NCI-H69 (cell line): ENCODE measurements at places on chromosomes 13 and 19.
A peak's percentile ranks its signal among the peaks of the same experiment; 100 is the strongest.

DNA sequence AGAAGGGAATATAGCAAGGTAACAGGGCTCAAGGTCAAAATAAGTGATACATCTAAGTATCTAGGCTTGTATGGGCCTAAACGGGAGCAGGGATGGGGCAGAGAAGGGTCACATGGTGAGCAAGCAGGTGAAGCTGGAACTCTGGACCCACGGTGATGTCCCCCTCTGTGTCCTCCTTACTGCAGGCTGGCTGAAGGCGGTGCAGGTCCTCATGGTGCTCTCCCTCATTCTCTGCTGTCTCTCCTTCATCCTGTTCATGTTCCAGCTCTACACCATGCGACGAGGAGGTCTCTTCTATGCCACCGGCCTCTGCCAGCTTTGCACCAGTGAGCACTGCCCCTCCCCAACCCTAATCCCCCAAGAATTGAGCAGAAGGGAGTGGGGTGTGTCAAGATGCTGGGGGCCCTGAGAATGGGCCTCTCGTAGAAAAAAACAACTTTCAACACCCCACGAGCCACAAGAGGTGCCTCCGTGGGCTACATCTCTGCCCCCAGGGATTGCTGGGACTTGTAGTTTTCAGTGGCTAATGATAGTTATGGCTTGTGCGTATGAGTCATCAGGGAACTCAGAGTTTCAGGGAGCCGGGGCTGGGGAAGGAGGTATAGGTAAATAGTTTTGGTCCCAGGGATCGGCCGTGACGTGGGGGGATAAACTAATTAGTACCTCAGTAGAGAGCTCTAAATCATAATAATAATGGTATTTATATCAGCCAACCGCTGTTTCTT lies 4.0 kb downstream of the EMP3 start:
- peak; percentile 67 for DNase-seq

DNA sequence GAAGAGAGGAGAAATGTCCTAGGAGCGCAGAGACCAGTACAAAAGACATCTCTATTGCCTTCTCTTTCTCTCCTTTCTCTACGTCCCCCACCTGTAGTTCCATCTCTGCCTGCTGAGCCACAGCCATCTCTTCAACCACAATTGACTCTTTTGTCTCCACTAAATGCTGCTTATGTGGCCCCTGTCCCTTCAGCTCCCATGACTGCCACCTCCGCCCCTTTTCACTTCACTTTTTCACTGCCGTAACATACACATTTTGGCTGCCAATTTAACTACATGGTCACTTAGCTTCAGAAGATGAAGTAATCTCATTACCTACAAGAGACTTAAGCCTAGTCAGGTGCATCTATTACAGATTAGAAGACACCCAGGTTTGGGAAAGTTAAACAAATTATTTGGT lies 81.9 kb downstream of the MZT1 start:
- no peak for DNase-seq

GRCh38 chr19:17681505-17682125 lies 6.5 kb downstream of the UNC13A start:
- DNase-seq = no peak

DNA sequence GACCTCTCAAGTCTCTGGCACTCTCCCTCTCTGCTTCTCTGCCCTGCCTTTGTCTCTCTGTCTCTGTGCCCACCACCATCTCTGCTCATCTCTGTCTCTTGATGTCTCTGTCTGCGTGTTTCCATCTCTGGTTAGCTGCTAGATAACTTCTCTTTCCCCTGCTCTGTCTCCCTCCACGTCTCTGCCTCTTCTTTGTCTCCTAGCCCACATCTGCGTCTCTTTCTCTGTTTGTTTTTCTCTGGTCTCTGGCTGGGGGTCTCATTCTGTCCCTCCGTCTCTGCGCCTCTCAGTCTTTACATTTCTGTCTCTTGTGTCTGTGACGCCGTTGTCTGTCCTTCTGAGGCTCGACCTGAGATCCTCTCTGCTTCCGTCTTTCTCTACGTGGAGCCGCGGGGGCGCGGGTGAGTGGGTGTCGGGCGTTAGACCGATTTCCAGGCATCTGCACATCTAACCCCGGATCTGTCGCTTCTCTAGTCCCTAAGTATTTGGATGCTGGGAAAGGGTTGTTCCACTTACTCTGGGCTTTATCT lies 386 bp downstream of the GIPR start:
- peak; percentile 63 for DNase-seq

GRCh38 chr19:49468746-49469447 lies 5.1 kb upstream of the FLT3LG start:
- DNase-seq = peak; percentile 90

DNA sequence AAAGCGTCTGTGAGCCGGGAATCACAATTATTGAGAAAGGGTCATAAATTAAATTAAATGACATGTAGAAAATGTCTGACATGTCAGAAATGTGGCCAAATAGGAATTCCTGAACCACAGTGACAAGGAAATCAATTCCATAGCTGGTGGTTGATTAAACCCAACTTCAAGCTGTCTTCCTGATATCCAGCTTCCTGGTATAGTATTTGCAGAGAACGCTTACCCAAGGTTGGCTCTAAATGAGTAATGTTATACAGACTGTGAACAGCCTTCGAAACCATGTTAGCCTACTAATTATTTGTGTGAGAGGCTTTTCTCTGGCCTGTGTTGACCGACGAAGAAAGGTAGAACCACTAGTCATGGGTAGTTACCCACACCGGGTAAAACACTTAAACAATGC lies 347.2 kb downstream of the RFC3 start:
- no peak for DNase-seq

GRCh38 chr13:62747152-62747551 lies 1331.5 kb upstream of the PCDH20 start:
- no peak for DNase-seq

DNA sequence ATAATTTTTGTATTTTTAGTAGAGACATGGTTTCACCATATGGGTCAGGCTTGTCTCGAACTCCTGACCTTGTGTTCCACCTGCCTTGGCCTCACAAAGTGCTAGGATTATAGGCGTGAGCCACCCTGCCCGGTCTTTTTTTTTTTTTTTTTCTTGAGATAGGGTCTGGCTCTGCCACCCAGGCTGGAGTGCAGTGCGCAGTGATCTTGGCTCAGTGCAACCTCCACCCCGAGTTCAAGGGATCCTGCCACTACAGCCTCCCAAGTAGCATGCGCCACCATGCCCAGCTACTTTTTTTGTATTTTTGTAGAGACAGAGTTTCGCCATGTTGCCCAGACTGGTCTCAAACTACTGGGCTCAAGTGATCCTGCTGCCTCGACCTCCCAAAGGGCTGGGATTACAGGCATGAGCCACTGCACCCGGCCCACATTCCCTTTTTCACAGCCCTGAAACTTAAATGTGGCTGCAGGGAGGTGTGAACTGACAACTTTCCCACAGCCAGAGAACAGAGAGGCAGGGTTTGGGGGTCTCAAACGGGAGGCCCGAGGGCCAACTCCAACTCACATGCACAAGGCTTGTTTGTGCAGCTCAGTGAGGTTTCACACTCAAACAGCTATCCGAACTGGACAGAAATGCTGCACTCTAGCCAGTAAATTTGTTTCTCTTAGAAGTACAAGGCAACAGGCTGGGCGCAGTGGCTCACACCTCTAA lies 4.4 kb upstream of the S1PR5 start:
- no peak for DNase-seq
